ENCODE measurements at places on chromosomes 12 and 14.

GRCh38 chr14:64504897-64505794 is 576 bp downstream of the ZBTB1 start:
- peak; percentile 84 for DNase-seq

DNA sequence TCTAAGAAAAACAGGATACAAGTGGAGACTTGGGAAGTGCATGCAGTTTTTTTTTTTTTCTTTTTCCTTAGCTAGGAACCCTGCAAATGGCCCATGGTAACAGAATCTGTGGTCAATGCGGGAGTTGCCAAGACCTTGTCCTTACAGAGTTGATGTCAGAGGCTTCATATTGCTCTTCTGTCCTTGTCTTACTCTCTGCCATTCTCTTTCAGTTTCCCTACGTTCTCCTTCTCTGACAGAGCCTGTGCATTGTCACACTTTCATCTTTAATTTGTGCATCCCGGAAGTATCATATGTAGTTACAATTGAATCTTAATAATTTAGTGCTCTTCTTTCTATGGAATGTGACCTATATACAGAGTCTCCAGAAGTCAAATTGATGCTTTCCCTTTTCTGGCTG is 986.9 kb downstream of the TMEM121 start:
- no peak for DNase-seq

DNA sequence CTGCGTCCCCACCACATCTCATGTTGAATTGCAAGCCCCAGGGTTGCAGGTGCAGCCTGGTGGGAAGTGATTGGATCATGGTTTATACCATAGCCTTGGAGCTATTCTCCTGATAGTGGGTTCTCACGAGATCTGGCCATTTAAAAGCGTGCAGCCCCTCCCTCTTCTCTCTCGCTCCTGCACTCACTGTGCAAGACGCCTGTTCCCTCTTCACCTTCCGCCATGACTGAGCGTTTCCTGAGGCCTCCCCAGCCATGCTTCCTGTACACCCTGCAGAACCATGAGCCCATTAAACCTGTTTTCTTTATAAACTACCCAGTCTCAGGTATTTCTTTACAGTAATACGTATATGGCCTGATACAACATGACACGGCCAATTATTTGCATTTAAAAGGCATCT is 146.6 kb downstream of the RIMBP2 start:
- DNase-seq, result no peak

GRCh38 chr12:47995981-47996401 is 8.3 kb downstream of the COL2A1 start:
- no peak for DNase-seq

DNA sequence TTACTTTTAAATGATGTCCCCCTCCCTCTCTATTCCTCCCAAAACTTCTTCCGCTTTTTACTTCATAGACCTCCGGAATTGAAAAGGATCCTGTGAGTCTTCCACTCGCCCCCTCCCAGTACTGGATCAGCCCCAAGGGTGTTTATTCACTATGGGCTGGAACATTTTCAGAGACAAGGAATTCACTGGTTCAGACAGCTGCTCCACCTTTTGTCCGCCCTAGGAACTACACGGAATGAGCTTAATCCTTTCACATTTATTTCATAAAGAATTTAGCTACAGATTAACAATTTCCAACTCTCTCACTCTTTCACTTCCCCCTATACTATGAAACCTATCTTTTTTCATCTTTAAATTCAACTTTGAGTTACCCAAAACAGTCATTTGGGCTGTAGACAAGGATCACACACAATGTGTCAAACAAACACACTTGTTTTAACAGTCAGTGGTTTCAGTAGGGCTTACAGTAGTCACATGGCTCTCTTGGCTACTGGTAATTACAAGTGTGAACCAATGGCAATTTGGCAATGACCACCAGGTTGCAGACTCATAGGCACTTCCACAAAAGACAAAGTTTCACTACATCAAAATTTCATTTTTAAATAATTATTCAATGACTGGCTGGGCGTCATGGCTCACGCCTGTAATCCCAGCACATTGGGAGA is 20.6 kb downstream of the CNIH1 start:
- no peak for DNase-seq

DNA sequence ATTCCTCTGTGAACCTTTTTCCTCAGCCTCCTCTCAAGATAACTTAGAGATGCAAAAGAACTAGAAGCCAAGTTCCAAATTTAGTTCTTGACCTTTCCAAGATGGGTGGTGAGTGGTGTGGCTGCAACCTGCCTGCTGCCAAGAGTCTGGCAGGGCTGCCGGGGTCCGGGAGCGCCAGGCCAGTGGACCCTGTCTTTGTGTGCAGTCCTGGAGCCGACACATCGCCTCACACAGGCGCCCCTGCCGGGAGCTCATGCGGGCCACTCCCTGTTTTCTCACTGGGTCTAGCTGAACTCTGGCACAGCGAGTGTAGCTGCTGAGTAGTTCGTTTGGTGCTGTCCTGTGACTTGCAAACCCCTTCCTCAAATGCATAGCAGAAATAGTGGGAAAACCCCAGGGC is 84.9 kb downstream of the CACNA1C start:
- DNase-seq, result no peak

DNA sequence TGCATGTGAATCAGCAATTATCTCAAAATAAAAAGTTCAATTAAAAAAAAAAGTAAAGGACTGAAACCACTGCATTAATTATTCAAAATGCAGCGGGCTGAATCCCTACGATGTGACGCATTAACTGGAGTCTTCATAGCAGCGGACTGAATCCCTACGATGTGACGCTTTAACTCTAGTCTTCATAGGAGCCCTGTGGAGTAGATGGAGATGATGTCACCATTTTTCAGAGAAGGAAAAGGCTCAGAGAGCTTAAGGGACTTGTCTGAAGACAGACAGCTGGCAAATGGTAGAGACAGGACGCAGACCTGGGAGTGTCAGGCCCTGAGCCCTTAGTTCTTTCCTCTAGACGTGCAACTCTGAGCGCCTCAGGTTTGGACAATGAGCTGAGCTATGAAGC is 168.0 kb upstream of the MYL2 start:
- DNase-seq, result no peak

DNA sequence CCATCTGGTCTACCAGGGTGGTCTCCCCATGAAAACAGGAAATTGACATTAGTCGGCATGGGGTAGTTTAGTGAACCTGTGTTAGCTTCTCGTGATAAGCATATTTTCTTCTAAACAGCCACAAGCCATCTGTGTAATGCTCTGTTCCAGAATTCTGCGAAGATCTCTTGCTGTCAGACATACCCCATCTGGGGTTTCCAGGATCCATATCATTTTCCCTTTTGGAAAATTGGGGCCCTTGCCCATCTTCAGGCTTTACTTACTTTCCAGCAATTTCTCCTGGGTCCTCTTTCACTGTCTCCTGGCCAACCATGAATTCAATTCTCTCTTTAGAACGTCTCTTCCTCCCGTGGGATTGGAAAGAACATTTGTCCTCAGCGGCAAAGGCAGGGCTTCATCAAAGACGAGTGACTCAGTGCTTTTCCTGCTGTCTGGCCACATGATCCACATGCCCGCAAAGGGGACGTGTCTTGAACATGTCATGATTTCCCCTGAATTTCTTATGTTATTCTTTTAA is 21.4 kb upstream of the NCOR2 start:
- DNase-seq, result no peak

DNA sequence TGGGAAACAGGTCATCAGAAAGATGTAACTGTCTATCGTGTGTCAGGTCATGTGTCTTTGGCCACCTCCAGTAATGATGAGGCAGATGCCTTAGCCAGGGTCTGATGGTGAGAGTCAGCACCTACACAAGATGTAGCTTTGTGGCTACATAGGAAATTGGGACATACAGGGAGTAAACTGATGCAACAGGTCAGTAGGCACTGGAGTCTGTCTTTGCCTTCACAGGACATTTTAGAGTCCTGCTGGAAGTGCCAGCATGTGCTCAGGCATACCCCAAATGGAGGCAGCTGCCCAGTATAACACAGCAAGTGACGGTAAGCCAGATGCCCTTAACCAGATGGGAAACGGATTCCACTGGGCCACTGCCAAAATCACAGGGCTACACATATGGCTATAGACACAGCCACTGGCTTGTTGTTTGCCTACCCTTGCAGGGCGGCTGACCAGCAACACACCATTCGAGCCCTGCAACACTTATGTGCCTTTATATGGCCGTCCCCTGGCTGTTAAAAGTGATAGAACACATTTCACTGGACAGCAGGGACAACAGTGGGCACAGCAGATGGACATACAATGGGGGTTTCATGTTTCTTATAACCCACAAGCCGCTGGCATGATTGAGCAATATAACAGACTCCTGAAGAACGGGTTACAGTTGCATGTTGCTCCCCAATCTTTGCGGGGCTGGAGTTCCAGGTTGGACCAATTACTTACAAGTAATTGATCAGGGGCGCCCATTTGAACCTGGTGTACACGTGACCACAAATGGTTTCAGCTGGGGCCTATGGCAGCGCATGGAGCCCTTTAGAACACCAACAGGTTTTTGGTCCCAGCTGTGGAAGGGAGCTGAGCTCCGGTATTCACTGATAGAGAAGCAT is 12.9 kb upstream of the RNASE12 start:
- DNase-seq, result no peak

GRCh38 chr12:232731-233614 is 19.0 kb upstream of the SLC6A12 start:
- DNase-seq, result no peak

GRCh38 chr12:104729091-104729490 is 229.0 kb downstream of the SLC41A2 start:
- no peak for DNase-seq

DNA sequence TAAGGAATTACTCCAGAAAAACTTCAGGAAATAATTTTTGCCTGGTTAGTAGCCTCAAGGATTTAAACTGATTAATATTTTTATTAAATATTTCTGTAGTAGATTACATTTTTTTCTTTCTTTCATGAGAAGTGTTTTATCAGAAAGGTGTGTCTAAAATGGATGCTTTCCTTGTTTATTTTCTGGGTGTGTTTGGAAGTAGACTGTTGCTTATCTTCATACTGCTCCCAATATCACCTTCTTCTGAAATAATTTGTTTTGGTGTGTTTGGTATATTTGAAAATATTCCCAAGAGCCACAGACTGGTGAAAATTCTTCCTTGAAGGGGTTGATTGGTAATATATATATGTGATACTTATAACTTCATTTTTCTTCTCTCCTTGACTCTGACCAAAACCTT is 10.1 kb upstream of the REP15 start:
- no peak for DNase-seq

DNA sequence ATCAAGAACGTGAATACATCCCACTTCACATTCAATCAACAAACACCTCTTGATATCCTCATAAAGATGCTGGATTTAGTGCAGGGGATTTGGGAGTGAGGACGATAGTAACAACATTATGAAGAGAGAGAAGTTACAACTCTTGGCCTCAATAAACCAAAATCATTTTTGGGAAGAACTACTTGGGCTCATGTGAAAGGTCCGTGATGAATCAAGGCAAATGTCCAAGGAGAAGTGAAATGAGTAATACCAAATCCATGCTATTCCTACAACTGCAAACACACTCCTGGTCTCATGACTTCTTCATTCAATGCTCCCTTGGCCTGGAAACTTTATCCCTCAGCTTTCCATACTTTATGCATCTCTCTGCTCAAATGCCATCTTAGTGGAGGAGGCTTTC is 162.0 kb upstream of the LMNTD1 start:
- DNase-seq, result no peak

- no peak for DNase-seq
These were observed 29.5 kb downstream of the SLC25A21 start for GRCh38 chr14:37142835-37143401.

- DNase-seq, result no peak
These were observed 80.9 kb upstream of the SLC38A2 start for GRCh38 chr12:46453428-46453827.

- no peak for DNase-seq
These were observed 22.3 kb downstream of the ZFC3H1 start for GRCh38 chr12:71641390-71641789.

GRCh38 chr14:75826599-75826998 is 155.2 kb downstream of the TGFB3 start:
- no peak for DNase-seq

- no peak for DNase-seq
These were observed 10.8 kb downstream of the COL2A1 start for GRCh38 chr12:47993491-47993890.

- no peak for DNase-seq
These were observed 36.0 kb upstream of the GLIPR1 start for GRCh38 chr12:75444429-75445136.

DNA sequence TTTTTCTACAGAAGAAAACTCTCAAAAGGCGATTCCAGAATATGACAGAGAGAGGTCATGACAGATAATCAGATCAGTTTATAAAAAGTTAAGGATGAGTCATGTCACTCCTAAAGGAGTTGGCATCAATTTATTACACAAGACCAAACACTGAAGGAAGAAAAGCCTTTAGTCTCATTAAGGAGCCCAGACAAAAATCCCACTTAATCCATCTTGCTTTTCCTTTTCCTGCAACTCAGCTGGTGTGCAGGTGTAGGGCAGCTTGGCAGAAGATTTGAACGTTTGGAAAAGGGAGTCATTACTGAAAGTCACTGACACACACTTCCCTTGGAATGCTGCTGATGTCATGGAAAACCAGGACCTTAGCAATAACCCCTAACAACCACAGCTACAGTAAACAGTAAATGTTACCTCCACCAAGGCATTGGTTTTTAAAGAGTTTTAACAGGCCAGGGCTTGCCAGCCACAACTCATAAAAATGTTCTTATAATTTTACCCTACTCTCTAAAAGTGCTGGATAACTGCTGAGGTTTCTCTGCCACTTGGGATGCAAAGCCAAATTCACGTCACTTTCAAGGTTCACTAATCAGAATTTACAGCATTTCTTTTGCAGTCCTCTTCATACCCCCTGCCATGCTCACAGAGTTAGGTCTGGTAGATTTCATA is 320.6 kb downstream of the RAD51B start:
- no peak for DNase-seq

DNA sequence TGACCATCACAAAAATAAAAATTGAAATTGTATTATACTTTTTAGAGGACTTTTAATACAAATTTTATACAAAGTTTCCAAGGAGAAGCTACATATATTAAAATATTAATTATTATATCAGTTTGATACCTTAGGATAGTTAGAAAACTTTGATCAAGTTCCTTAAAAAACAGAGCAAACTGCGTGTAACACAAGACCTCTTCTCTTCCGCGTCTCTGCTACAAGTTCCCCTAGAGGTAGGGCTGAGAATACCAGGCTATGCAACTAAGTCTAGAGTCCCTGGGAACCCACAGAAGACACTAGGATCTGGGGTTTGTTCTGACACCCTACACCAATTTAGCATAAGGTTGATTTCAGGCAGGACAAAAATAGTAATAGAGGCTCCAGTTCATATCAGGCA is 319.0 kb downstream of the FOXG1 start:
- DNase-seq, result no peak

DNA sequence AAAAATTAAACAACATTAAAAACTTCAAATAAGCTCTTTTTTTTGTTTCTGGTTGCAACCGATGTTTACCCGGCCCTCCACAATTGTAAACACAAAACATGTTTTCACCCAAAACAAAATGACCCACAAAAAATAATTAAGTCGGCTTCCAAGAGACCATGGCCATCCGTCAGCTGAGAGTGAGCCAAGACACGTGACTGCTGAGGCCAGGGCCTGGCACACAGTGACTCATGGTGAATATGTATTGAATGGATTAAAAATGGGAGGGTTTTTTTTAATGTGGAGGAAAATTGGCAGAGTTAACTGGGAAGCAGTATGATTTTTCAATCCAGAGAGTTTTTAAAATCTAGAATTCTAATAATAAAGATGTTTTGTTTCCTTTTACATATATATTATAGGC is 13.8 kb upstream of the CPNE8 start:
- no peak for DNase-seq

Measured in naive thymus-derived CD8-positive, alpha-beta T cell (primary cell).